ENCODE measurements at places on chromosomes 6 and 20.

GRCh38 chr20:31915491-31916280, 36.2 kb downstream of the PDRG1 start:
- DNase-seq: no peak

DNA sequence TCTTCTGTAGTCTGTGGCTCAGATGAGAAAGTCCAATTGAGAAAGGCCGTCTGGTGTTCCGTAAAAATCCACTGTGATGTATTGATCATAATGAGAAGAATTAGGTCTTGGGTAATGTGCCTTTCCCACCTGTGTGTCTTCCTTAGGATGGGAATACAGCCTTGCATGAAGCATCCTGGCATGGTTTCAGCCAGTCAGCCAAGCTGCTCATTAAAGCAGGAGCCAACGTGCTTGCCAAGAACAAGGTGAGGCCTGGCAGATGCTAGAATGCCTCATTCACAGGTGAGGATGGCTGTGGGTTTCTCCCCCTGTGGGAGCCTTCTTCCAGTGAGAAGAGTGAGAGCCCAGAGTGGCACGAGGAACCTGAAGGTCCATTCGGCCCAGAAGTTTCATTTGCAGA, 32.7 kb downstream of the LYRM2 start:
- DNase-seq: no peak

DNA sequence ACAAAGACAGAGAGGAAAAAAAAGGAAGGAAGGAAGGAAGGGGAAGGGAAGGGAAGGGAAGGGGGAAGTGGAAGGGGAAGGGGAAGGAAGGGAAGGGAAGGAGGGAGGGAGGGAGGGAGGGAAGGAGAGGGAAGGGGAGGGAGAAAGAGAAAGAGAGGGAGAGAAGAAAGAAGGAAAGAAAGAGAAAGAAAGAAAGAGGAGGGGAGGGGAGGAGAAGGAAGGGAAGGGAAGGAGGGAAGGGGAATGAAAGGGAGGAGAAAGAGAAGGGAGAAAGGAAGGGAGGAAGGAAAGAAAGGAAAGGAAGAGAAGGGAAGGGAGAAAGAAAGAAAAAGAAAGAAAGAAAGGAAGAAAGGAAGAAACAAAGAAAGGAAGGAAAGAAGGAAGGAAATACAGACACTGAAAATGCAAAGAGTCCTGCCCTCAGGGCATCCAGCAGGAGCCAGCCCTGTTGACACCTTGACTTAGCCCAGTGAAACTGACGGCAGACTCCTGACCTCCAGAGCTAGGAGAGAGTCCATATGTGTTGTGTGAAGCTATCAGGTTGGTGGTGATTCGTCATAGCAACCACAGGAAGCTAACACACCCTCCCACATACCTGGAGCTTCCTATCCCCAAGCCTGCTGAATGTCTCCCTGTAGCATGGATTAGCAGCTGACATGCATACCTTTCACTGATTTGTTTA, 58.7 kb upstream of the SULF2 start:
- no peak for DNase-seq

DNA sequence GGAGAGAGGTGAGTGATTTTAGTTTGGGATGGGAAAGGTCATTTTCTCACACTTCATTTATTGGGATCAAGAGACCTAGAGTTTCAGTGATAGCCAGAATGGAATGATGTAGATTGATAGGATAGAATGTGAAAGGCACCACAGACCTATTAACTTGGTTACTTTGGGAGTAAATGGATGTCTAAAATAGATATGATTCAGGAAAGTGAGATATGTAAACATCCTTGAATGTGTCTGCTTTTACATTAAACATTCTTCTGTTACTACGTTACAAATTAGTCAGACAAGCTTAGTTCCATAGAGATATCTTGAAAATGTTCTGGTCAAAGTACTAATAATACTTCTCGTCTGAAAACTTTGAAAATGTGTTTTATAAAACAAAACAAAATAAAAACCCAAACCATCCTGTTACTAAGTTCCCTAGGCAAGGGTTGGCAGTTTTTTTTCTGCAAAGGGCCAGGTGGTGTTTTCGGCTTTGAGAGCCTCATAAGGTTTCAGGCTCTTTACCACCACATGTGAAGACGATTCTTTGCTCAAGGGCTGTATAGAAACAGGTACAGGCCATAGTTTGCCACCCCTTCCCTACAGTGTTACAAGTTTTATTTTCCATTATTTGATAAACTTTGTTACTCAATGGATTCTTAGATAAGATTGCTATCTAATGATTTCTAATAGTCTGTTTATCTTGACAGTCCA, 3.4 kb downstream of the CYB5R4 start:
- DNase-seq: no peak

Data from AG20443 (cell line).